ENCODE measurements at places on chromosomes 7 and 10.

- no peak for DNase-seq
Measured at GRCh38 chr7:145183069-145183468, 347.2 kb upstream of the TPK1 start.

- no peak for DNase-seq
Measured at GRCh38 chr10:125095228-125095627, 65.1 kb downstream of the CTBP2 start.

- no peak for DNase-seq
Measured at GRCh38 chr7:81457852-81458522, 311.9 kb downstream of the HGF start.

DNA sequence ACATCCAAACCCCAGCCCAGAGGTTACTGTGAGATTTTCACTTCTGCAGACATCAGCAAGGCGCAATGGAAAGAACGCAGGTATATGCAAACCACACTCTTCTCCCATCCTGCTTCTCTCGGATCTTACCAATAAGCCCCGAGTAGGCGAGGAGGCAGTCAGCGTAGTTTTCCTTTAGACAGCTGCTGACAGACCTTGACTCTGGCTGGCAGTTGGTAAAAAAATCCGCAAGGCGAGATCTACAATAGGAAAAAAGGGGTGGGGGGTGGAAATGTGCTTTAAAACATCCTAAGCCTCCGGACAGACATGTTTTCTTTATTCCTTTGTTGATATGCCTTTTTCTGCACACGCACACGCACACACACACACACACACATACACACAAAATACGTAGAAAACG lies 176.5 kb downstream of the GFRA1 start:
- DNase-seq: no peak

DNA sequence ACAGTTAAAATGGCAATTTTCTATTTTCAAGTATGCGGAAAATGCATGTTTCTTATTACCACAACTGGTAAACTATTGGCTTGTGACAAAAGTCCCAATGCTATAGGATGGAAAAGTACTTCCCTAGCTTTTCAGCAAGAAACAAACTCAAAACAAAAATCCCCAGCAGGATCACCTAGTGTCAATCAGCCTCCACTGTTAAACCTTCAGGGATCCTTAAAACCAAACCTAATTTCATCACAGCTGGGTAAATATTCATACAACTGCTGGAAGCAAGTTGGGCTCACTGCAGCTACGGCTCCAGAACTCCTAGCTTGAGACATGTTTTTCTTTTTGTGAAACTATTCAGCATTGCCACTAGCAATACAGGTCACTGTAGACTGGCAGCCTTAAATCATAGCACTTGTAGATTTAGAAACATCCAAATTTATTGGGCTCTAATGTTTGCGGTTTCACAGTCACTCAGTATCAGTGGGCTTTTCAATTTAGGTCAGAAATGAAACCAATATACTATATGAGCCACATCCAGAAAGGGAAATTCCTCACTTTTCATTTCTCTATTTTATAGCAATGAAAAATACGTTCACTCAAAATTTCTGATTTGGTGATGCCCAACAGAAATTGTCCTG lies 145.2 kb upstream of the ANK3 start:
- DNase-seq: no peak

GRCh38 chr7:136869001-136869961 lies 829 bp downstream of the CHRM2 start:
- DNase-seq: peak; percentile 69

DNA sequence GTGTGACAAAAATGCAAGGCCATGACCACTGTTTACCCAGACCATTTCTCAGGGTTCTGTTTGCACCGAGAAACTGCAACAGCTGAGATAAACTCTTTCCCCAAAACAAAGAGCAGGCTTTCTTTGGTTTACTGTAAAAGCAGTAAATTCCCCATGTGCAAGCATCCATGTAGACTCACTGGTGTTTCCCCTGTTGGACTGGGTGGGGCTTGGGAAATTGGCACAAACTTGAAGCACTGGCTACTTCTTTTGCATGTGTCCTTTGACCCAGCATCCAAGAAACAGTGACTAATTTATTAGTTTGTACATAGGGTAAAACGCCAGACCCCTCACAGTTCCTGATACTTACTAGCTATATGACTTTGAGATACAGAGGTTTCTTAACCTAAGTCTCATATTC lies 12.3 kb downstream of the IQUB start:
- no peak for DNase-seq

DNA sequence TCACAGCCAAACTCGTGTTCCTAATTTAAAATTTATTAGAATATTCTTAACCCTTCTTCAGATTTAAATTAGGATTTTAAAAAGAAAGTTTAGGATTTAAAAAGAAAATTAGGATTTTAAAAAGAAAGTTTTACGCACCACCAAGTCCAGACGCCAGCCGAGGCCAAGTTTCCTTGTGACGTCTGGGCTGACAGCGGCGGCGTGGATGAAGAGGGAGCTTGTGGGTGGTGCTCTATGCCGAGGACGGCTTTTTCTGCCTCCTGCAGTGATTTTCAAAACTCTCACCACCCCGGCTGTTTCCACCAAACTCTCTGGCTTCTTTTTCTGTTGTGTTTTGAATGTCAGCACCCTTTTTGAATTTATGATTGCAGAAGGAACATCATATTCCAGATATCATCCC lies 252.9 kb downstream of the DNAJB6 start:
- DNase-seq: no peak
